ENCODE measurements at places on chromosomes 12 and 14.

DNA sequence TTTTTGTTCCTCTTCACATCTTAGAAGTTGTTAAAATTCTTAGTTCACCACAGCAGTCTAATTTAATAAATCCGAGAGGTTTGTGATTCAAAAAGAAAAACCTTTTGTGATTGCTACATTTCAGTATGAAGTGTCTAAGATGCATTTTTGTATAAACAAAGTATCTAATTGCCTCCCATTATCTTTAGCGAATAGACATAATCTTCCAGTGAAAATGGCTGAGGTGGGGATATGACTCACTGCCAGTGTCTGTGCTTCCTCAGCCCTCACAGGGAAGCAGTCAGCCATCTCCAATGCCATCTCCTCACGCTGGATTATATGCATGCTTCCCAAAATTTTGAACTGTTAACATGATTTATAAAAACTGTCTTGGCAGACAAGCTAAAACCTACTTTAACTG lies 7.6 kb downstream of the GCH1 start:
- no peak for DNase-seq

GRCh38 chr12:7989827-7990491 lies 42.6 kb upstream of the FOXJ2 start:
- DNase-seq: peak; percentile 97

GRCh38 chr12:82034769-82035168 lies 275.6 kb upstream of the PPFIA2 start:
- no peak for DNase-seq

GRCh38 chr12:3281588-3282383 lies 204.6 kb downstream of the TSPAN9 start:
- DNase-seq: no peak
